AML-193 (cell line): ENCODE measurements at places on chromosomes 16 and 17.
A peak's percentile ranks its signal among the peaks of the same experiment; 100 is the strongest.

DNA sequence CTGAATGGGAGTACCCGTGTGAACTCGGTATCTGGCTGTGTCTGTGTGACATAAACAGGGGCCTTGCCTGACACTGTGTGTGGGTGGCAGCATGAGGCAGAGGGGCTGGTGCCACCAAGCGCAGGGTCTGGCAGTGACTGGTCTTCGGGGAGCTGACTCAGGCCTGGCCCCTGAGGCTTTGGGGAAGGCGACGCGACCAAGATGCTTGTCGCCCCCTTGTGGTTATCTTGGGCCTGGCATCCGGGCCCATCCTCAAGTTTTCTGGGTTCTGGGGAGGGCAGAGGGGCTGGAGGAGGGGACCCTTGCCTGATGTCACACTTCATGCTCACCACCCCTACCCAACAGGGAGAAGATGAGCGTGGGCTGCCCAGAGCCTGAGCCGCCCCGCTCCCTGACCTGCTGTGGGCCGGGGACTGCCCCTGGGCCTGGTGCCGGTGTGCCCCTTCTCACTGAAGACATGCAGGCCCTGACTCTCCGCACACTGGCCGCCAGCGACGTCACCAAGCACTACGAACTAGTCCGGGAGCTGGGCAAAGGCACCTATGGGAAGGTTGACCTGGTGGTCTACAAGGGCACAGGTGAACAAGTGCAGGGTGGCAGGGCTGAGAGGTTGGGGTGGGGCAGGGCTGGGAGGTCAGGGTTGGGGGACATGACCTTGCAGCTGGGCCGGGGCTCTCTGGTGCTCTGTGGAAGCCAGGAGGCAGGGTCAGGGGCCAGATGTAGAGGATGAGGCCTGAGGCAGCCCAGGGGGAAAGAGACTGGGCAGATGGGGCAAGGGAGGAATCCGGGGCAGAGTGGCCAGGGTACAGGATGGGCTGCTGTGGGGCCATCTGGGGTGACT is 24.9 kb downstream of the SBK1 start:
- peak; percentile 29 for DNase-seq

GRCh38 chr16:85162478-85163277 is 50.4 kb upstream of the CIBAR2 start:
- no peak for DNase-seq

DNA sequence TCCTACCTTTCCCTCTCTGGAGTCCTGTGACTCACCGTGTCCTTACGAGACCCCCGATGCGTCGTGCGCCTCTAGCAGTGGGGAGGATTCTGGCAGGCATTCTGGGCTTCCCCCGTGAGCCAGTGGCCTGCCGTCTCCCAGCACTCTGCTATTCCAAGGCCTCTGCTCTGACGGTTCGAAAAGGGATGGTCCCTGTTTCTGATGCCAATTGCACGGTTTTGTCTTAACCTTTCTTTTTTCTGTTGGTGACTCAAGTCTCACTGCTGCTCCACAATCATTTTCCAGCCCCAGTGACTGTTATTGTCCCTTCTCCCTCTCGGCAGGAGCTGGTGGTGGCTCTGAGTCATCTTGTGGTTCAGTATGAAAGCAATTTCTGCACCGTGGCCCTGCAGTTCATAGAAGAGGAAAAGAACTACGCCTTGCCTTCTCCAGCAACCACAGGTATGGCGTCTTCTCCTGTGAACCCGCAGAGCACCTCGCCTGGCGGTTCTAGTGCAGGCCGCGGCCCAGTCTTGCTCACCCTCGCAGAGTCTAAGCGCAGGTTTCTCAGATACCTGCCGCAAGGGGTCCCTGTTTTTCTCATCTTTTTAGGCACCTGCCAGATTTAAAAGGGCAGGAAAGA is 100.1 kb upstream of the CHMP6 start:
- DNase-seq, result peak; percentile 89

- DNase-seq, result no peak
Observed at GRCh38 chr17:17179371-17179827, 26.7 kb downstream of the PLD6 start.

DNA sequence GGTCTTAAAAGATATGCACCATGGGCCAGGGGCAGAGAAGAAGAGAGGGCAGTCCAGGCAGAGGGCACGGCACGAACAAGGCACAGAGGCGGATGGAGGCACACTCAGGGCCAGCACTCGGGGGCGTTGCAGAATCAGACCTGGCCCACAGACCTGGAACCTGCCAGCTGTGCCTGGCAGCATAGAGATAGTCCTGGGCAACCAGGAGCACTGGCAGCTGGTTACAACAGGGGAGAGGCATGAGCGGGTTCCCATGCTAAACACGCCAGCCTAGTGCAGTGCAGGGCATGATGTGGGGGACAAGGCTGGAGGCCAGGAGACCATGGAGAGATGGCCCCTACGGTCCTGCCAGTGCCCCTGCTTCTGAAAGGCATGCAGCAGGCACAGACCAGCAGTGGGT is 56.9 kb upstream of the RBFOX3 start:
- no peak for DNase-seq

- no peak for DNase-seq
Observed at GRCh38 chr16:72957303-72958277, 90.3 kb downstream of the ZFHX3 start.

DNA sequence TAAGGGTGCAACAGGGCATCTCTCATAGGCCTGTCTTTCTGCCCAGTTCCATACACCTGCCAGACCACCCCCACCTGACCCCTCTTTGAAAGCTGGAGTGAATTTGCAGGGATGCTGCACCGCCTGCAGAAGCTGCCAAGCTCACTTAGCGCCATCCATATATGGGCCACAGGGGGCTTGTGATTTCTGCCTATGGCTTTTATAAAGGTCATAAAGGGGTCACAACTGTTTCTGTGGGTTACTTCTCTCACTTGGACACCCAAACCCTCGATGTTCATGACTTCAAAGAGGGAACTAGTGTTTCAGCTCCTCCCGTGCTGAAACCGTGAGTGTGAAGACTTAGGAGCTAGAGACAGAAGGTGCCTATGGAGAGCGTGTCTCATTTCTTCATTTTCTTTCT is 23.9 kb upstream of the MEAK7 start:
- DNase-seq, result no peak

GRCh38 chr16:12317121-12317810 is 340.7 kb downstream of the SNX29 start:
- no peak for DNase-seq

DNA sequence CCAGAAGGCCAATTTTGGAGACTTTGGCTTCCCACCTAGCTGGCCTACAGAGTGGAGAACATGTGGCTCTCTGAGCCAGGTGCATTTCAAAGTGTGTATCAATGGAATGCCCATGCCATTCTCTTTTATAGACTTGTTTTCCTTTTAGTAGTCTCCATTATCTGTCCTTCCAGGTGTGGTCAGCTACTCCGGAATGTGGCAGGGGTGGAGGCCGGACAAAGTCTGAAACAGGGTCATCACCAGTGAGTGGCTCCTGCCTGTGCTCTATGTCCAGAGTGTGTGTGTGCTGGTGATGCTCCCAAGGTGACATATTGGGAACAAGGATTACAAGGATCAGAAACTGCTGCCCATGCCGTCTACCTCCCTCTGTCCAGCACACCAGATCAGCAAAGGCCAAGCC is 3.8 kb upstream of the TMEM220 start:
- no peak for DNase-seq

DNA sequence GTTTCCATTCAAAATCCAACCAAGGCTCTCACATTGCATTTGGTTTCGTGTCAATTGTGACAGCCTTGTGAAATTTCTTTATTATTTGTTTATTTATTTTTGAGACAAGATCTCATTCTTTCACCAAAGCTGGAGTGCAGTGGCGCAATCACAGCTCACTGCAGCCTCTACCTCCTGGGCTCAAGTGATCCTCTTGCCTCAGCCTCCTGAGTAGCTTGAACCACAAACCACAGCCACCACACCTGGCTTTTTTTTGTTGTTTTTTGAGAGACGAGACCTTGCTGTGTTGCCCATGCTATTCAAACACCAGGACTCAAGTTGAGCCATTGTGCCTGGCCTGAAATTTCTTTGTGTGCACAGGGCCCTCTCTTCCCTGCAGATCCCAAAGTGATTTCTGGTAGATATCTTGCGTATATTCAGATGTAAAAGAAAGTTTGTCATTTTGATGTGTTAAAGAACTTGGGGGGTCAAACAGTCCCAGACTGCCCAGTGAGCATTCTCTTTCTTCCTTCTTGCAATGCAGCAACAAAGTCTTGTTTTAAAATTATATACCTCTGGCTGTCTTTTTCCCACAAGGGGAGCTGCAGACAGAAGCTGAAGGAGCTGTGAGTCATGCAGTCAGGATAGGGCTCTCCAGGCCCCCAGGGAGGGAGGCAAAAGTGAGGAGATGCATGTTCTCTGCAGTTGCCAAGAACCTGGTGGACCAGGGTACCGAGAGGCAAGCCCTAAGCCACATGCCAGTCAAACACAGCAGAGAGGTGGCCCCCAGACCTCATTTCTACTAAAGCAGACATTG is 15.5 kb upstream of the USP22 start:
- DNase-seq, result no peak

DNA sequence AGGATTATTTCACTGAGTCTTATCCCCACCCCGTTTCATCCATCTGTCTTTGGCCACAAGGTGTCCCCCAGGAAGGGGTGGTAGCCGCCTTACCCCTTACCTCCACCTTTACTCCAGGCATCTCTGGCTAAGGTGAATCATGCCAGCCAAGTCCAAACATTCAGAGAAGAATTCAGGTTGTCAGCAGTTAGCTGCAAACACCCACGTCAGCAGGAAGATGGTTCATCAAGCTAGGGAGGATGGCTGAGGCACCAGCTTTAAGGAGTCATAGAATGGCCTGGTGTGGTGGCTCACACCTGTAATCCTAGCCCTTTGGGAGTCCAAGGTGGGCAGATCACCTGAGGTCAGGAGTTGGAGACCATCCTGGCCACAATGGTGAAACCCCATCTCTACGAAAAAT is 61.0 kb downstream of the RBFOX1 start:
- DNase-seq, result no peak

GRCh38 chr17:13885550-13885949 is 183.8 kb upstream of the COX10 start:
- DNase-seq, result no peak

- DNase-seq, result no peak
Observed at GRCh38 chr17:3213587-3213986, 6.1 kb downstream of the OR1A1 start.

- no peak for DNase-seq
Observed at GRCh38 chr16:72664056-72664508, 383.8 kb downstream of the ZFHX3 start.

GRCh38 chr16:55454861-55455260 is 24.1 kb upstream of the MMP2 start:
- no peak for DNase-seq

- no peak for DNase-seq
Observed at GRCh38 chr17:74324521-74324920, 1.5 kb upstream of the KIF19 start.

DNA sequence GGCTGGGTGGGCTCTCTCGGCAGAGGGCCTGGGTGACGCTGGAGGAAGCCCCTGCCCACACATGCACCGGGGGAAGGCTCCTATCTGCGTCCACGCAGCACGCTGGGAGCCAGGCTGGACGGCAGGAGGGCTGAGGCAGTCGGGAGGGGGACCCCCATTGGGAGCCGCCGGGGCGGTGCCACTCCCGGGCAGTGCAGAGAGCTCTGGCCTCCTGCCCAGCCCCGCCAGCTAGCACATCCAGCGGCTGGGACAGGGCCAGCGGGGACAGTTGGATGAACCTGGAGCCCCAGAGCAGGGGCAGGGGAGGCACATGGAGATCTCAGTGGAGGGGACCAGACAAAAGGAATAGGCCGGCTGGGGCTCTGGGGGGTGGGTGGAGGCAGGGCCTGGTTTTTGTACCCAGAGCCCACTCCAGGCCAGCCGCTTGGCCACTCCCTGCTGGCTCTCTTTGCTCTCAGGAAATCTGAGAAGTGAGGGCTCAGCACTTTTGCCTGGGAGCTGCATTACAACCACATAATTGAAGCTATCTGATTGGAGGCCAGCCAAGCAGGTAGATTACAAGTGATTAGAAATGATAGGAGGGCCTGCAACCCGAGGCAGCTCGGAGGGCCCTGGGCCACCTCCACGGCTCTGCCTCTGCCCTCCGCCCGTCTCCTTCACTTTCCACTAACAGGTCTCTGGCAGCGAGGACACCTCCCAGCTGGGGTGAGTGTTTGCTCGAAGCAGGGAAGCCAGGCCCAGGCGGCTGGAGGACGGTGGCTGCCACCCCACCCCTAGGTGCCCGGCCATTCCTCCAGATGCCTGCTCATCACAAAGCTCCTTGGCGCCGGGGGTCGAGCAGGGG is 40.1 kb downstream of the ENGASE start:
- no peak for DNase-seq

- DNase-seq, result peak; percentile 91
Observed at GRCh38 chr16:67244387-67245185, 2.7 kb downstream of the FHOD1 start.

GRCh38 chr16:28826141-28826540 is 3.3 kb downstream of the ATXN2L start:
- DNase-seq, result no peak

DNA sequence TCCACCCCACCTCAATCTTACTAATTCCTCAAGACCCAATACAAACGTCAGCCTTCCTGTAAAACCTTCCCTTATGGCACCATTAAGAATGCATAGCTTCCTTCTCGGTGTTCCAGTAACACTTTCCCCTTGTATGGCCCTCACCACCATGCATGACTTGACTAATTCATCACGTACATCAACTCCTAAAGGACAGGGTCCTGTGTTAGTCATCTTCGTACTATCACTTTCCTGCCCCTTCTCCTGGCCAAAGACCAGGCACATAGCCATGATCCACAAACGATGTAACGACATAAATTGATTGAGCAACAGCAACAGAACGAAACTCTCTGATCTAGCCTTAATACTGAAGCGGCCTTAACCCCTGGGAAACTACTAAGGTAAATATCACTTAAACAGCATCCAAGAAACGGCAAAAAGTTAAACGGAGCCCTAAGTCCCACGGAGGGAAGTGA is 612 bp downstream of the PSMD12 start:
- DNase-seq, result peak; percentile 70

DNA sequence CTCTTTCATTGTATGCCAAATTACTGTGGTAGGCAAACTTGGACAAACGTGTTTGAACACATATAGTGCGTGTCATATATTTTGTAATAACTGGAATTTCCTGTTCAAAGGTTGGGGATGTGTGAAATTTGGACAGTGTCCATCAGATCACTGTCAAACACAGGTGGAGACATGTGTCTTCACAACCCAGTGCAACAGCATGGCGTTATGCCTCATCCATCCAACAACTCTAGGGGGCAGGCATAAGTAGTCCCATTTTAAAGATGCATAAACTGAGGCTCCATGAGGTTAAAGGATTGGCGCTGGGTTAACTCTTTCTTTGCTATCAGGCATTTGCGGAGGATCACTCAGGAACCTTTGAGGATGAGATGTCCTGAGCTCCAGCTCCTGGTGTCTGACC is 103.7 kb downstream of the RBFOX1 start:
- no peak for DNase-seq

- DNase-seq, result peak; percentile 20
Observed at GRCh38 chr16:71610936-71611871, 14.8 kb upstream of the MARVELD3 start.

GRCh38 chr17:43772877-43773648 is 5.7 kb downstream of the DUSP3 start:
- DNase-seq, result peak; percentile 99
